ENCODE measurements at places on chromosomes 6 and 20.

GRCh38 chr6:13282393-13283069 lies 45.8 kb downstream of the TBC1D7 start:
- DNase-seq, result no peak

- no peak for DNase-seq
These were observed 863.4 kb downstream of the DHX35 start for GRCh38 chr20:39825524-39825923.

GRCh38 chr20:3013771-3014170 lies 29.7 kb upstream of the GNRH2 start:
- DNase-seq, result no peak

- no peak for DNase-seq
These were observed 75.9 kb upstream of the CST7 start for GRCh38 chr20:24873025-24873620.

DNA sequence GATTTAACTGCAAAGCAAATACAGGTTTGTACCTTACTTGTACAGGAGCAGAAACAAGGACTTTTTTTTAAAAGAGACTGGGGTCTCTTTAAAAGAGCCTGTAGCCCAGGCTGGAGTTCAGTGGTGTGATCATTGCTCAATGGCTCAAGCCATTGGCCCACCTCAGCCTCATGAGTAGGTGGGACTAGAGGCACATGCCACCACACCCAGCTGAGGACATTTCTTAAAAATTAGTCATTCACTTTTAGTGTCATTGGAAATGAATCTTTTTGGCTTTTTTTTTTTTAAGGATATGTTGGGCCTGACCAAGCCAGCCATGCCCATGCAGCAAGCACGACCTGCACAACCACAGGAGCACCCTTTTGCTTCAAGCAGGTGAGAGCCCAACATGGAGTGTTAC lies 16.9 kb downstream of the SEC23B start:
- DNase-seq, result no peak

DNA sequence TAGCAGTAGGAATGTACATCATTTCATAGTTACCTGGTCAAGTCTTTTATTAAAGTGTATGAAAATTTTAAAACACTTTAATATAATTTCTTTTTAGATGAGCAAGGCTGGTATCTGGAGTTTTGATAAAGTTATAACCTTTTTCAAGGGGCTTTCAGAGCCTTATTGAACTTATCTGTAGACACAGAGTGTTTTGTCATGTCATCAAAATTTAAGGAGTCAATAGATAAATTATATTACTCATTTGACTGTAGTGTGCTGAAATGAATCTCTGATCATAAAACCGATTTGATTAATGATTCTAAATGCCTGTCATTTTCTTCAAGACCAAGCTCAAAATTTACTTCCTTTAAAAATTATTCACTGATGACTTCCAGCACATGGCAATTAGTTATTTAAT lies 125.6 kb downstream of the ARID1B start:
- DNase-seq, result no peak

- DNase-seq, result no peak
These were observed 38.5 kb upstream of the NELFCD start for GRCh38 chr20:58942549-58942948.

GRCh38 chr20:59350330-59351156 lies 50.1 kb downstream of the EDN3 start:
- no peak for DNase-seq

- no peak for DNase-seq
These were observed 36.7 kb upstream of the ASXL1 start for GRCh38 chr20:32321390-32321789.

DNA sequence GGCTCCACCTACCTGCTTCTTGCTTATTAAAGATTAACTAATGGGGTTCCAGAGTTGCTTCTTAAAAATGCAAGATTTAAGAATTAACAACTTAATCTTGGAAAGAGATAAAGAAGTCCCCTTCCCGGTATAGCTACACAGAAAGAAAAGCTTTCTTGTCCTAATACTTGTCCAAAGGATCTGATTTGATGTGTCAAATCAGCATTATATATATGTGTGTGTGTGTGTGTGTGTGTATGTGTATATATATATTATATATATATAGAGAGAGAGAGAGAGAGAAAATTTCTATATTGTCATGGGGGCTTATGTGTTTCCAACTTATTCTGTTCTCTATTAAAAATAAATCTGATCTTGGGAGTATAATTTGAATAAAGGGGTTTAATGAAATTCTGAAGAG lies 4.6 kb upstream of the HMGN4 start:
- DNase-seq, result no peak

DNA sequence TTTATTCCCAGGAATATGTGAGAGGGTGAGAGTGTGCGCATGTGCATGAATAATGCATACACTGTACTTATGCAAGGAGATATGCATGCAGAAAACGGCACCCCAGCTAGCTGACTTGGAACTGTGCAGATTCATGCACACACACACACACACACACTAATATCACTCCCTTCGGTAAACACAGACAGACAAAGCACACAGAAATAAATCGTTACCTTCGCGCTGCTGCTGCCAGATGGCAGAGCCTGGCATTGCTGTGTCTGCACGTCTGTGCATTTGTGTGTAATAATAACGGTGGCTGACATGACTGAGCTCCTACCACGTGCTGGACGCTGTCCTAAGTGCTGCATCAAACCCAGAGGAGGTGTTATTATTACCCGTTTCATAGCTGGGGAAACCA lies 36.8 kb downstream of the PREX1 start:
- no peak for DNase-seq

DNA sequence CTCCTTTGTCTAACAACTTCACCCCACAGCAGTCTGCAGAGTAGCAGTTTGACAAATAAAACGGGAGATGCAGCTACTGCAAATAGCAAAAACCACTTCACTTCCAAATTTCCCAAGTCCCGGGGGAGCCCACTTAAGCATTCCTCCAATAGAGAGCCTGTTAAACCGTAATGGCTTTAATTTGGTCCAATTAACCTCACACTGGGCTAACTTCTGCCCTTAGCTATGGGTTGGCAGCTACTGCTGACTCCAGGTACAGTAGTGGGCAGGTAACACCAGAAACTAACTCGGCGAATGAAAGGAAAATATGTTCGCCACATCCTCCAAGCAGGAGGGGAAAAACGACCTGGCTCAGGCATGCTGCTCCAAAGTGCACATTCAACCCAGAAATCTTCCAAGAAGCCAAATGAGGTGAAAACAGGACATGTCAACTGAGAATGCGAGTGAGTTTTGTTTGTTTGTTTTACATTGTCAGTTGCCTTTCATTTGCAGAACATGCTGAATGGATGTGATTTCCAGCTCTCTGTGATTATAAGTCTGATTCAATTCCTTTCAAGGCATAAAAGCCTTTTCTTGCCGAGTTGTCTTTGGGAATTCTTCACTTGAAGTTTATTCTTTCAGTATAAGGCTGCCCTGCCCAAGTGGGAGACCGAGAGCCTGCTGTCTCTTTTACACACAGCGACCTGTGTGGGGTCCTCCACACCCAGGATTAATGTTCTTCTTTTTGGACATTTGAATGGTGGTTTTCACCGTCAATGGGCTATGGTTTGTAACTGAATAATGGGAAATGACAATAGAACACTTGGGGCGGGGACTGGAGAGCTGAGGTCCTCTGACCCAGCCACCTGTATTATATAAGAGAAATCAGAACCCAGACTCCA lies 117.3 kb upstream of the ARMC2 start:
- no peak for DNase-seq

DNA sequence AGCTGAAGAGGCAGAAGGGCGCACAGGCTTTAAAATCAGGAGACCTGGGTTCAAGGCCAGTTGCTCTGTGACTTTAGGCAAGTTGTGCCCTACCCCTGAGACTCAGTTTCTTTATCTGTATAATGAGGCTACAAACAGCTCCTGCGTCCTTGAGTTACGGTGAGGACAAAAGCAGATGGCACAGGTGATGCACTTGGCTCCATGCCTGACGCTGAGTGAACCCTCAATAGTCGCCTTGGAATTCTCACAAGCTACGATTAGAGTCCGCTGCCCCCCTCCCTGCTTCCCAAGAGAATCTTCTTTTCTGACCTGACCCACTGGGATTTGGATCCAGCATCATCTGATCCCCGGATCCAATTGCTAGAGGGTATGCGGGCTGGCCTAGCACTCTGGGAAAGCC lies 6.4 kb downstream of the KCNG1 start:
- no peak for DNase-seq

DNA sequence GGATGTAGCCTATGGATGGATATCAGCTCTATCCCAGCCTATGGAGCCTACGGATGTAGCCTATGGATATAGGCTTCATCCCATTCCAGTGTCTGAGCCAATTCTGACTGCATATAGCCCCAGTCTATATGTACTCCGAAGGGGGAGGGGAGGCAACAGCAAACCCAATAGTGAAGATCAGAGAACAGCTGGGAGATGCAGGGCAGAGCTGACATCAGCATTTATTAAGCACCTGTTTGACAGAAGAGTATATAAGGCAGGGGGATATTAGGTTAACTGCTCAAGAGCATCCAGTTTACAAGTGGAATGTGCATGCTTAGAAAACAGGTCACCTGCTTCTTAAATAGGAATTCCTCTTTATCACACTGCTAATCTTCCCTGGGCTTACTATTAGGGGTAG lies 85.2 kb downstream of the TNFAIP3 start:
- DNase-seq, result no peak

DNA sequence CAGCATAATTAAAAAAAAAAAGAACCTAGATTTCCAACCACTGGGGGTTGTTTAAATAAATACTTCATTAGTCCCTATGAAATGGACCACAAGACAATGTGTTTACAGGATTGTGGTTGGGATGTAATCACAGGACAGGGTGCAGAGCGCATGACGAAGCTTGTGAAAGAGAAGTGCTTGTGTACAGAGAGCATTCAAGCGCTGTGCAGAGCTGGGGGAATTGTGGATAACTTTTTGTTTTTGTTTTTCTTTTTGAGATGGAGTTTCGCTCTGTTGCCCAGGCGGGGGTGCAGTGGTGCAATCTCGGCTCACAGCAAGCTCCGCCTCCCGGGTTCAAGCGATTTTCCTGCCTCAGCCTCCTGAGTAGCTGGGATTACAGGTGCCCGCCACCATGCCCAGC lies 22.3 kb downstream of the LAMA5 start:
- no peak for DNase-seq

- no peak for DNase-seq
These were observed 297.7 kb upstream of the SASH1 start for GRCh38 chr6:148044921-148045320.

GRCh38 chr6:20033697-20034407 lies 178.4 kb downstream of the MBOAT1 start:
- DNase-seq, result no peak

DNA sequence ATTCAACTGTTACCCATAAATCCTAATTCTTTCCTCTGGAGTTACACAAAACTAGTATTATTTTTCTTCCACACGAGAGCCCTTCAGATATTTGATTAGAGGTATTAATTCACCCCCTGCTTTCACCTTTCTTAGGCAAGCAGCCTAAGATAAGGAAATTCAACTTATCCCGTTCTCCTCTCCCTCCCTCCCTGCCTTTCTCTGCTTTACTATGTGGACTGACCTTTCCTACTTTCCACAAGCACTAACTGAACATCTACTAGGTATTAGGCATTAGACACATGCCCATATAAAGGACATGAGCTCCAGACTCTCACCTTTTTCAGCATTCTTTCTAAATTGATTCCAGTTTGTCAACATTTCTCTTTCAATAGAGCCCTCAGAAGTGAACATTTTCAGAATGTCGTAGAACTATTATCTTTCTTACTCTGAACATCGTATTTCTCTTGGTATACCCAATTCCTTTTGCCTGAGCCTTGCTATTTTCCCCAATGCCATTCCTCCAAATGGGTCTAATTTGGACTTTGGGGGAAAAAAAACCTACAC lies 16.5 kb downstream of the ELOVL2 start:
- no peak for DNase-seq

GRCh38 chr6:41546866-41547798 lies 951 bp downstream of the FOXP4 start:
- peak; percentile 56 for DNase-seq

All from activated T-cell treated with anti-CD3 and anti-CD28 coated beads, Interleukin-2, amount 50 U/mL, for 1 hour (primary cell).